ENCODE measurements at places on chromosomes 2 and 18.

- no peak overlapping the region for H3K4me3 ChIP-seq
- H3K27me3 ChIP-seq = peaks cover 16% of the 10 kb centered on the region
- no peaks in the 10 kb centered on the region for H3K36me3 ChIP-seq
These were observed 190.5 kb upstream of the TWIST2 start for GRCh38 chr2:238657132-238658053.

DNA sequence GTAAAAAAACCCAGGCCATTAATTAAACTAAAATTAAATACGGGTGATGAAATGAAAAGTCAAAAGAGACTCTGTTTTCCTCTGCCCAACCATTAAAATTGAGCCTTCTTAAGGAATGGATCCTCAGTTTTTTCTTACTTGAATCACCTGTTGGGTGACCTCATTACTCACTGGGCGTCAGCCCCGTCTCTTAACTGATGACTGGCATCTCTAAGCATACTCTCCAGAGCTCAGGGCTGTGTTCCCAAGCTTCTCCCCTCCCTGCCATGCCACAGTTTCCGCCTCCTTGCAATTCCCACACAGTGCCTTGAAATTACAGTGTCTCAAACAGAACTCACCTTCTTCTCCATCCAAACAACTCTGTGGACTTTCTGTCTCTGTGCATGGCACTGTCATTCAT lies 421.1 kb upstream of the CELF4 start:
- H3K27me3 ChIP-seq = no peaks in the 10 kb centered on the region
- no peak overlapping the region for H3K27ac ChIP-seq
- no peak overlapping the region for H3K4me3 ChIP-seq
- no peak for DNase-seq
- H3K4me1 ChIP-seq = no peaks in the 10 kb centered on the region

GRCh38 chr18:35085450-35086380 lies 44.5 kb downstream of the MAPRE2 start:
- no peak for DNase-seq
- peak overlapping the region; percentile 64 for H3K27ac ChIP-seq
- H3K36me3 ChIP-seq = peaks cover 15% of the 10 kb centered on the region
- H3K4me3 ChIP-seq = no peak overlapping the region
- H3K27me3 ChIP-seq = no peaks in the 10 kb centered on the region

DNA sequence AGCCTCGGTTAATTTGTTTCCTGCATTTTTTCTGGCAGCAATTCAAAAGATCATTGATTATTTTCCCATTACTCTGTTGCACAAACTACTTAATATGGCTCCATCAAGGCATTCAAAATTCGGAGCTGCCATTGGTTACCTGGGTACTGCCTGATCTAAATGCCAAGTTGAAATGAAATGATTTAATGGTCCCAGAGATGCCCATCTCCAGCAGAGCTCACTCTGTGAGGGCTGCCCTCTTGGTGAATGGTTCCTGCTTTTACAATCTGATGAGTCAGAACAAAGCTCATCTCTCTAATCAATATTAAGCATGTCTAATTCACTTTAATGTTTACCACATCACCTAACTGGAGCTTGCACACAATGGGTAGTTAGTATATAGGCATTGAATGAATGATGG lies 126.1 kb downstream of the CTNNA2 start:
- H3K4me1 ChIP-seq = no peaks in the 10 kb centered on the region
- no peak overlapping the region for H3K4me3 ChIP-seq
- H3K27ac ChIP-seq = no peak overlapping the region
- no peak for DNase-seq
- no peaks in the 10 kb centered on the region for H3K36me3 ChIP-seq

DNA sequence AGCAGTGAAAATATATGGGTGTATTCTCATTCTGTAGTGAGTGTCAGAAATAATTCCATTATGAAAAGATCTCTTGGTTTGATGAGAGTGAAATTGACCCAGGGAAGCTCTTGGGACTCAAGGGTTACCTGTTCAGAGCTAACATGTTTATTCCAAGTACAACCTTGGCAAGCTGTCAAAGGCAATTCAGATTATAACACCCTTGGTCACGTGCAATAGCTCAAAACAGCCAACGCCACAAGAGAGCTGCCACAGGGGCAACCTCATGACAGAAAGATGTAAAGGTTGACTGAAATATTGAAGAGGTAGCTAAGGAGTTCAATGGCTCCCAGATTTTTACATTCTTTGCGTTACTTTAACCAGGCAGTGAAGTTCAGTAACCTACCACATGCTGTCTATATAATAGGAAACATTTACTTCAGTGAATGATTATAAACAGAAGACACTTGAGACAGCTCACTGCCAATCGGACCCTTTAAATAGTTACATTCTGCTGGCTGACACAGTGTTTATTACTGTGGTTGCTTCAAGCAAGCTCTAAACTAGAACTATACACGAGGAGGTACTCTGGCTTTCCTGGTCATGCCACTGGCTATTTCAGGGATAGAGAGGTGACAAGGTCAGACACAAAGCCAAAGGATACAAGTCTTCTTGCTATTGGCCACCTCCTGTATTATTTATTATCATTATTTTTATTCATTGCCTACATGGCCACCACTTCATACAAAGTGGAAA lies 187.3 kb downstream of the PID1 start:
- H3K4me3 ChIP-seq = no peak overlapping the region
- H3K4me1 ChIP-seq = no peaks in the 10 kb centered on the region
- DNase-seq = no peak
- no peaks in the 10 kb centered on the region for H3K36me3 ChIP-seq
- H3K27me3 ChIP-seq = no peaks in the 10 kb centered on the region

- no peak overlapping the region for H3K27ac ChIP-seq
- peaks cover 16% of the 10 kb centered on the region for H3K36me3 ChIP-seq
- H3K27me3 ChIP-seq = no peaks in the 10 kb centered on the region
- H3K4me3 ChIP-seq = no peak overlapping the region
- DNase-seq = no peak
- no peaks in the 10 kb centered on the region for H3K4me1 ChIP-seq
These were observed 10.5 kb downstream of the IMPACT start for GRCh38 chr18:24436939-24437338.

DNA sequence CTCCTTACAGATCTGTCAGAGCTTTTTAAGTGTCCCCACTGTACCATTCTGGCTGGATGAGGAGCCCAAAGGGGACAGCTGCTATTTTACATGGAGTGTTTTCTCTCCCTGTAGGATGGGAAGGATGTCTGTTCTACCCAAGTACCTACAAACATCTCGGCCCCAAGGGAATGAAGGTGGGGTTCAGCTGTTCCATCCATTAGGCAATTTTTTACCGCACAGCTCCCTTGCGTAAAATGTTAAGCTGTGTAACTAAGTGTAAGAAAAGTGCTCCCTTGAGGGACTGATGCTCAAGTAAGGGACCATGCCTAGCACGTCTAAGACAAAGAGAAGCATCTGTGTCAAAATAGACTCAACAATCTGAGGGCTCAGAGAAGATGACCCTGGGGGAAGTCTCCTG lies 180.3 kb downstream of the MYO5B start:
- no peak for DNase-seq

DNA sequence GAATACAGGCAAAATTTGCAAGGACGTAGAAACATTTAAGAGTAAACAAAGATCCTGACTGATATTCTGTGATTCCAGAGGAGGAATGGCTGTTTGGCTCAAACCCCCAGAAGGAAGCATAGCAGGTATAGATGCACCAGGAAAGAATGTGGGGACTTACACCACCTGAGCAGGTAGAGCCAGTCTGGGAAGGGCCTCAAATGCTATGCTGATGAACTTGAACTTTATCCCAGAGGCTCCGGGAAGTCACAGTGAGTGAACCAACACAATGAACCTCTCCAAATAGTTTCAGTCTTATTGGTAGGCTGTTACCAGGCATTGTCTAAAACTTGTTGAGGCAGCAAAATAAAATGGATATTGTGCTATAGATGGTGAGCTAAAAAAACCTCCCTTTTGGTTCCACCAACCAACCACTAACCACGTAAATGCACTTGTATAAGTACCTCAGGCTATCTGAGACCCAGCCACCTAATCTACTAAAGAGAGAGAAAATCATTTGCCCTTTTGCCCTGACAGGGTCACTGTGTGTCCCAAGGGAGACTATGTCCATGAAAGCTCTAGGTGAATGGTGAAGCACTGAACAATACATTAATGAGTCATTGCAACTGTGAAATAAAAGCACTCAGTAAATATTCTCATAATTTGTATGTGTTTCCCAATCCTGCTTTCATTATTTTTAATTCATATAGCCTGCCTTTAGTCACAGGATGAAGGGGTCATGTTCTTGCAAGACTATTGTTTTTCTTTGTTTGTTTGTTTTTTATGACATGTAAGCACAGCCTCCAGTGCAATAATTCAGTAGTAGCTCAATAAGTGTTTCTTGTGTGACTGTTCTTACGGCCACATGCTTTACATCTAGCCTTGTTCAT lies 911.6 kb downstream of the EPHA4 start:
- no peak overlapping the region for H3K27ac ChIP-seq
- peaks cover 12% of the 10 kb centered on the region for H3K27me3 ChIP-seq
- no peak for DNase-seq
- H3K36me3 ChIP-seq = no peaks in the 10 kb centered on the region

DNA sequence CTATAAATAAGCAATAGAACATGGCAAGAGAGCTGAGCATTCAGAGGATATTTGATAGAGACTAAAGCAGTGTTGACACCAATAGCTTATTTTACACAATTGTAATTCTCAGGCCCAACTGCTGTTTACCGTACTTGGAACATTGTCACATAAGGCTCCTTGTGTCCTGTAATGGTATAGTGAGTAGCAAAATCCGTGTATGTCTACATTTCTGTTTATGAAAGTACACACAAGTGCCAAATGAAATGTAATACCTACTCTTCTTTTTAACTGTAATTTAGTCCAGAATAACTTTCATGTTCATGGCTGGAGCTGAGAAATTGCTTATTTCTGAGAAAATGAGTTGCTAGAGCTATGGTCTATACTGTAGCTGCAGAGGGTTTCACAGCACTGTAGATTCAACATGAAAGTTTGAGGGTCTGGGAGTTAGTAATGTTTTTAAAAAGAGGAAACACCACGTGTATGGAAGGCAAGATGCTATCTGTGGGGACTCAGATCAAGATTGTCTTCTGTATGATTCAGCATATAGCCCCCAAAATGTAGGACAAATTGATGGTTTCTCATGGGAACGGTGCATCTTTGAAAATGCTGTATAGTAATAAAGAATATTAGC lies 110.2 kb upstream of the NOSTRIN start:
- H3K27ac ChIP-seq = no peak overlapping the region
- no peaks in the 10 kb centered on the region for H3K4me1 ChIP-seq
- no peak overlapping the region for H3K4me3 ChIP-seq
- H3K27me3 ChIP-seq = no peaks in the 10 kb centered on the region

GRCh38 chr2:181977661-181978350 lies 7.8 kb upstream of the PPP1R1C start:
- no peaks in the 10 kb centered on the region for H3K4me1 ChIP-seq
- H3K36me3 ChIP-seq = no peaks in the 10 kb centered on the region
- H3K27ac ChIP-seq = no peak overlapping the region
- no peak overlapping the region for H3K4me3 ChIP-seq
- no peak for DNase-seq

- peaks cover 11% of the 10 kb centered on the region for H3K27me3 ChIP-seq
- no peak for DNase-seq
- no peaks in the 10 kb centered on the region for H3K36me3 ChIP-seq
- H3K4me1 ChIP-seq = peaks cover 16% of the 10 kb centered on the region
These were observed 199.1 kb downstream of the ZFP36L2 start for GRCh38 chr2:43027097-43027873.

- H3K27me3 ChIP-seq = no peaks in the 10 kb centered on the region
- H3K4me3 ChIP-seq = no peak overlapping the region
- H3K36me3 ChIP-seq = peaks cover 58% of the 10 kb centered on the region
- peaks cover 25% of the 10 kb centered on the region for H3K4me1 ChIP-seq
- no peak for DNase-seq
- peak overlapping the region; percentile 56 for H3K27ac ChIP-seq
These were observed 66.2 kb downstream of the TRAPPC8 start for GRCh38 chr18:31876707-31877106.
